ENCODE measurements at places on chromosomes 4 and X.

DNA sequence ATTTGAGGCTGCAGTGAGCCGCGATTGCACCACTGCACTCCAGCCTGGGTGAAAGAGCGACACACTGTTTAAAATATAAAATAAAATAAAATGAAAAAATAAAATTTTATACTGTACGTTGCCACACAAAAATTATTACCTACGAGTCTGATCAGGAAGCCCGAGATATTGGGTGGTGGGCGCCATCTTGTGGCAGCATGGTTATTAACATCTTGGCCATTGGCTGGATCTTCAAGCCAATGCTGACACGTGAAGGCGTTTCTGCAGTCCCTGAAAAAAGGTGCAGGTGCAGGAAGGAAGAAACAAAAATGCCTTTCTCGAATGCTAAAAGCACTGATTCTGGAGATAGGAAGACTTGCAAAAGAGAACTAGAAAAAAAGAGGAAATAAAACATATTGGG is 4.9 kb upstream of the TLR8 start:
- DNase-seq: peak; percentile 41

- no peak for DNase-seq
These were observed 37.6 kb downstream of the ARSJ start for GRCh38 chr4:113941836-113942235.

- DNase-seq: no peak
These were observed 110.8 kb downstream of the PWWP3B start for GRCh38 chrX:106278951-106279350.

GRCh38 chr4:137467537-137467936 is 64.8 kb downstream of the PCDH18 start:
- DNase-seq: no peak
